Stimulated activated CD4-positive, alpha-beta T cell treated with anti-CD3 and anti-CD28 coated beads, Interleukin-15, amount 100 ng/mL, for 48 hours (primary cell): ENCODE measurements at places on chromosomes 4 and X.

- DNase-seq: no peak
Measured at GRCh38 chr4:146407257-146407656, 114.5 kb downstream of the SLC10A7 start.

DNA sequence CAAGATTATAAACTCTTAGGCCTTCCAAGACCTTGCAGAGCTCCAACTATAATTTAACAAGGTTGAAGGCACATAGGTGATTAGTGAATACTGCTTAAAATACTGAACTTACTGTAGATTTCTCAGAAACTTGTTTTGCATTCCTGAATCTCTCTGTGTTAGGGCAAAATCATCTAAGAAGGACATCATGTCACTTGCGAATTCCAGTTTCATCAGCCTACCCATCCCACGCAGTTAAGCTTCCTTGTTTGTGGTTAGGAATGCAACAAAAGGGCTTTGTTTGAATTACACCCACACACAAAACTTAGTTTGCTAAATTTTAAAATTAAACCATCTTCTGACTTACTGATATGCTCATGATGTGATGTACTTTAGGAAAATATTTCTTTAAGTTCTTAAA lies 174.0 kb downstream of the SOWAHB start:
- no peak for DNase-seq

GRCh38 chr4:141788169-141788915 lies 152.0 kb downstream of the IL15 start:
- DNase-seq: no peak

DNA sequence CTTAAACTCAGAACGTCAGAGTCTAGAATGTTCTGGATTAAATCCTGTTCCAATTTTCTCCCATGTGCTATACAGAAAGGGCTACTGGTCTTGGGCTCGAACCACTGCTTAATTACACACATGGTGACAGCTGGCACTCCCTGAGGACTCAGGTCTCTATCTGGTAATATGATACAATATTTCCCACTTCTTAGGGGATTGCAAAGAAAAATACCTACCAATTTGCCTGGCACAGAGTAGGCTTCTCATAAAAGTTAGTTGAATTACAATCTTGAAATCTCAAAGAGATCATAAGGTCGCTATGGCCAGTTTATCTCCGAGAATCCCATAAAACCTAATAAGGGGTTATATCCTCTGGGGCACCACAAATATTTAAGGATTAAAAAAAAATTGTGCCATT lies 8.6 kb downstream of the GPM6B start:
- no peak for DNase-seq

GRCh38 chr4:8832113-8832915 lies 39.3 kb downstream of the HMX1 start:
- no peak for DNase-seq

DNA sequence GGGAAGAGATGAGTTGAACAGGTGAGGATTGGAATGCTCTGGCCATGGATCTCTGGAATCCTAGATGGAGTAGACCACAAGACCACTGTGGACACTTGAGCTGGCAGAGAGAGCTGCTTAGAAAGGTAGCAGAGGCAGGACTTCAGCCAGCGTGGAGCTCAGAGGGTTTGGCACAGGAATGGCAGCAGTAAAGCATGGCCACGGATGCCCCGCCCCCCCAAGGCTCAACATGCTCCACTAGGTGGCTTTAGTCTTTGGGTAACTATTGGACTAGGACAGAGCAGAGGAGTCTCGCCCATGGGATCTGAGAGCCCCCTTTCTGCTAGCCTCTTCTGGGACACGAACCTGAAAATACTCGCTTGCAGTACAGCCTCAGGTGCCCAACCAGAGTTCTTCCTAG lies 150.1 kb upstream of the NEIL3 start:
- no peak for DNase-seq

DNA sequence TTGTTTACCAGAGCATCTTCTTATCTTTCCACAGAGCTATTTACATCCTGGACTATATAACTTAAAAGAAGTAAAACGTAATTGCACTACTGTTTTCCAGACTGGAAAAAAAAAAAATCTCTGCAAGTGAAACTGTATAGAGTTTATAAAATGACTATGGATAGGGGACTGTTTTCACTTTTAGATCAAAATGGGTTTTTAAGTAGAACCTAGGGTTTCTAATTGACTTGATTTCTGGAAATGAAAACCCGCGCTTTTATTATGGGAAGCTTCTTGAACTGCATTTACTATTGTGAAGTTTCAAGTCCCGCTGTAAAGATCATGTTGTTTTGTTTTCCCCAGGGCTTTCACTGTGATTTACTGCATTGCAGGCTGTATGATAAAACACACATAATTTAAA lies 162.7 kb downstream of the STIM2 start:
- no peak for DNase-seq

GRCh38 chr4:69531251-69531650 lies 35.5 kb upstream of the UGT2B4 start:
- DNase-seq: no peak
